ENCODE measurements at places on chromosomes 3 and 15. TPM values are rescaled to one million over a fixed set of nuclear protein-coding genes. Genes with fewer than 3 reads are reported as not detected.

ITIH1 gene
- not detected for polyA plus RNA-seq

GOLGA6L1 gene
- not detected for polyA plus RNA-seq

- H3K27me3 ChIP-seq, result no peaks in the 10 kb centered on the region
- DNase-seq, result peak; percentile 71
- peak overlapping the region; percentile 79 for H3K4me3 ChIP-seq
- H3K4me1 ChIP-seq, result peaks cover 25% of the 10 kb centered on the region
- peak overlapping the region; percentile 95 for H3K27ac ChIP-seq
Measured at GRCh38 chr3:160754371-160754854, 1.6 kb upstream of the PPM1L start.

- peaks cover 46% of the 10 kb centered on the region for H3K4me1 ChIP-seq
- DNase-seq, result no peak
- no peaks in the 10 kb centered on the region for H3K36me3 ChIP-seq
- no peaks in the 10 kb centered on the region for H3K27me3 ChIP-seq
- H3K4me3 ChIP-seq, result no peak overlapping the region
Measured at GRCh38 chr3:114902691-114903101, 244.4 kb downstream of the ZBTB20 start.

DNA sequence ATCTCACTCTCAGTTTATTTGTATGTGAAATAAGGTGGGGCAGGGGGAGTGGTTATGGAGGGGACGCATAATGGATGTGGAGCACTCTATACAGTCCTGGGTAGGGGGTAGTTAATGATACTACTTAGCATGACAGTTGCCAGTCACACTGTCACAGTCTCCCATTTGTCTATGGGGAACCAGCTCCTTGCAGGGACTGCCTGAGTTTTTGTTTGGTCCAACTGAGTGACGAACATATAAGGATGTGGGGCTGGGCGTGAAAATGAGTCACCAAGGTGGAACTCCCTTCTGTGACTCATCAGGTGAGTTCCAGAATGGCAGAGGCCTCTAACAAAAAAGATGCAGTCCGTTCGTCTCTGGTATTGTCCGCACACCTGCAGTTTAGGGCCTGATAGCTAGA, 235.3 kb upstream of the ST8SIA2 start:
- no peak for DNase-seq
- H3K36me3 ChIP-seq, result no peaks in the 10 kb centered on the region
- H3K27me3 ChIP-seq, result no peaks in the 10 kb centered on the region
- no peak overlapping the region for H3K27ac ChIP-seq

DNA sequence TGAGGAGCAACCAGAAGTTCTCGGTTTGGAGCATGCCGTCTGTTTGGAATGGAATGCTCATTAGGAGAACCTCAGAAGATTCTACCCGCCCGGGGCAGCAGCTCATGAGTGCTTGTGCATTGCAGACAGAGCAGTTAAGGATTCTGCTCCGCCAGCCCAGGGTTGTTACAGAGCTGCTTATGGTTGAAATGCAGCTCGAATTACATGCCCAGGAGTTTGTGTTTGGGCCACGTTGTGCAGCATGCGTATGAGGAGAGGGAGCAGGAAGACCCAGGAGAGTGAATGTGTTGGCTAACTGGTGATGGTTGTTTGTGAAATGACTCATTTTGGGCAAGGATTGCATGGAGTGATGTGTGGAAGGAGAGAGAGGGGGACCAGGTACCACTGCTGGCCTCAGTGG, 9.0 kb downstream of the FGD5 start:
- H3K36me3 ChIP-seq, result no peaks in the 10 kb centered on the region
- no peak overlapping the region for H3K4me3 ChIP-seq
- no peak overlapping the region for H3K27ac ChIP-seq
- H3K27me3 ChIP-seq, result no peaks in the 10 kb centered on the region
- H3K4me1 ChIP-seq, result peaks cover 7% of the 10 kb centered on the region

DNA sequence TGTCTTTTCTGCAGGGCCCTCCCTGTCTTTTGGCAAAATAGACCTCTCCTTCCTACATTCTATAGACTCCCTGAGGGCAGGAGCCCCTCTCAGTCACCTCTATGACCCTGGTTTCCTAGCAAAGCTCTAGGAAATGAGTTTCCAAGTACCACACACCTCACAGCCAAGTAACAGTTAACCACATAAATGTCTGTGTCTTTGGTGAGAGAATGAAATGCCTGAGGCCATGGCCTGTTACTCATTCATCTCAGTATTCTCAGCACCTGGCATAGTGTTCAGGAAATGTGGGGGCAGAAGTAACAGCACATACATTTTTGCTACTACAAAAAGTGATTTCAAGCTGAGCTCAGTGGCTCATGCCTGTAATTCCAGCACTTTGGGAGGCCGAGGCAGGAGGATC, 21.0 kb downstream of the RFT1 start:
- peak overlapping the region; percentile 68 for H3K27ac ChIP-seq
- H3K36me3 ChIP-seq, result peaks cover 5% of the 10 kb centered on the region
- DNase-seq, result no peak
- H3K4me1 ChIP-seq, result no peaks in the 10 kb centered on the region
- H3K4me3 ChIP-seq, result no peak overlapping the region

GRCh38 chr3:128168836-128169235, 15.6 kb downstream of the EEFSEC start:
- no peaks in the 10 kb centered on the region for H3K36me3 ChIP-seq
- no peak overlapping the region for H3K4me3 ChIP-seq
- H3K27ac ChIP-seq, result no peak overlapping the region
- H3K27me3 ChIP-seq, result no peaks in the 10 kb centered on the region
- no peaks in the 10 kb centered on the region for H3K4me1 ChIP-seq
- no peak for DNase-seq

GRCh38 chr15:74776821-74777768, 4.8 kb upstream of the CSK start:
- H3K4me1 ChIP-seq, result peaks cover 19% of the 10 kb centered on the region
- H3K4me3 ChIP-seq, result no peak overlapping the region
- no peak for DNase-seq

- no peak overlapping the region for H3K27ac ChIP-seq
- no peak for DNase-seq
Measured at GRCh38 chr3:135215516-135215915, 420.5 kb downstream of the EPHB1 start.

- H3K27me3 ChIP-seq, result no peaks in the 10 kb centered on the region
- no peak overlapping the region for H3K4me3 ChIP-seq
- no peak overlapping the region for H3K27ac ChIP-seq
- peaks cover 13% of the 10 kb centered on the region for H3K4me1 ChIP-seq
Measured at GRCh38 chr3:136831461-136831860, 12.5 kb downstream of the SLC35G2 start.

DNA sequence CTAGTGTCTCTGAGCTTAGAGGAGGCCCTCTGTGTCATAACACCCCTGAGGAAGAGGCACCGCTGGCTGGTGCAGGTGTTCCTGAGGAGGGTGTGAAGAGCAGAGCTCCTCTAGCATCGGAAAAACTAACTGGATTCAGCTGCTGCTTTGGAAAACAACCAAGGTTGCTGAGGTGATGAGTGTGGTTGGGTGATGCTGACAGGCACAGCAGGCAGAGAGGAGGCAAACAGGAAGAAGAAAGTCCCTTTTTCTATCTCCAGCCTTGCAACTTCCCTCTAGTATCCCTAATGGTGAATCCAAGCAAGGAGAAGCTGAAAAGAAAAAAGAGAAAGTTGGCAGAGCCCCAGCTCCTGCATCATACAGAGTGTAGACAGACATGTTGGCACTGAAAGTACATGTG, 3.8 kb upstream of the OR4F15 start:
- no peaks in the 10 kb centered on the region for H3K36me3 ChIP-seq
- no peaks in the 10 kb centered on the region for H3K4me1 ChIP-seq
- no peak overlapping the region for H3K4me3 ChIP-seq
- no peak for DNase-seq
